Lower lobe of right lung (tissue), 2 donors: ENCODE measurements at places on chromosomes 11 and 22. TPM values are rescaled to one million over a fixed set of nuclear protein-coding genes. Genes with fewer than 3 reads are reported as not detected.

- DNase-seq: no peak
Observed at GRCh38 chr11:112785149-112785548, 176.1 kb upstream of the NCAM1 start.

DNA sequence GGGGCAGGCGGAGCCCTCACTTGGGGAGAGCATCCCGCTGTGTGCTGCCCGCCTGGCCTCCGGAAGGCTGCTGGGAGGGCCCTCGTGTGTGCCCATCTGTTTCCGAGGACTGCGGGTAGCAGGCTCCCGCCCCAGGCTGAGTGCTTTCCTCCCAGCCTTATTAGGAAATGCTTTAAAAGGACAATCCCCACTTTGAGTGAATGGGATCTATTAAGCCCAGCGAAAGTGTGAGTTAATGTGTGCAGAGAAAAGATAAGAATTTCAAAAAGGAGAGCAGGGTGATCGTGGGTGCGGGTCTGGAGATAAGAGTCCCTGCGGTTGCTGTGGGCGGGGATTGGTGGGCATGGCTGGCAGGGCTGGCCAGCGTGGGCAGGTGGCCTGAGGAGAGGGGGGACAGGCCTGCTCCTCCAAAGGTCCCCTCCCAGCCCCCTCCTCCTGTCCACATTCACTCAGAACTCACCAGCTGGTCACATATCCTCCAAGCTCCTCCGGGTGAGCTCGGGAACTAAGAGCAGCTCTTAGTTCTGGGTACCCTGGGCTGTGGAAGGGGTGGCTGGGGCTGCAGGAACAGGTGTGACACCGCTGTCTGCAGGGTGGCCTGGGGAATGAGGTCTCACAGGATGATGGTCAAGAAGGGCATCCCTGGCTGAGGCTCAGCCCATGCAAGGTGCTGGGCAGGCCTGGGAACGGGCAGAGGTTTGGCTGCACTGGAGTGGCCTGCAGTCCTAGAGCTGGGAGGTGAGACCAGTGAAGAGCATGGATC lies 1260.3 kb downstream of the BRD1 start:
- DNase-seq: peak; percentile 28

DNA sequence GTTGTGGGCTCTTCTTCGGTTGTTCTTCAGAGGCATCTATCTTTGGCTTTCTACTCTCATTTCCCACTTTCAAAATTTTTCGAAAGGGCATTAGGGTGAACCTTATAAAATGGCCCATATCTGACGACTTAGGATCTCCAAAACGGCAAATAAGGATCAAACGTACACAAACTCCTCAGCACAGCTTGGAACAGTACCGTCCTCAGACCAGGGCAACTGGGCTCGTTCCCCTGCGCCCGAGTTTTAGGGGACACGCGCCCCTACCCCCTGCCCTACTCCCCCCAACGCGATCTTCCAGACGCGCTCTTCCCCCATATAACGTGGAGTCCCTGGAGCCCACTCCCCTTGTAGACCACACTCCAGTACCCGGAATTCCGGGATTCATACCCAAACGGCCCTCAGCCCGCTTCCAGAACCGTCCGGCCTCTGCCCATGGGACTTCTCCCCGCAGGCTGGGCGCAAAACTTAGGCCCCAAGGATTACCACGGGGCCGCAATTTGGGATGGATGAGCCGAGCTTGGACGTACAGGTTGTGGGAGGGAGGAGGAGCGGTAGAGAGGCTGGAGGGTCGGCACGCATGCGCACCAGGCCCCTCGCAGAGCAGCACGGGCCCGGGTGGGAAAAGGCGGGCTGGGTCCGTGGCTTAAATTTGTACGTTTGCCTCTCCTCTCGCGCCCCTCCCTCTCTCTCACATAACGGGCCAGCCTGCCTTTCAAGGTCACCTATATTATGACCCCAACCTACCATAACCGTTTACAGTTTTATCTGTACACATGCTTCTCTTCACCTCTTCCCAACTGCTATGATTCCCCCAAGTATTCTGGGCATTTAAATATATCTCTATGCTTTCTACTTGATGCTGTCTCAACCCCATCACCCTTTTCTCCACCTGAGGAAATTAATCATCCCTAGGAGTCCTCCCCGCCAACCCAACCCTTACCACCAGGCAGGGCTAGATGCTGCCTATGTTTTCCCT lies 3.4 kb downstream of the CCDC89 start:
- peak; percentile 80 for DNase-seq

DNA sequence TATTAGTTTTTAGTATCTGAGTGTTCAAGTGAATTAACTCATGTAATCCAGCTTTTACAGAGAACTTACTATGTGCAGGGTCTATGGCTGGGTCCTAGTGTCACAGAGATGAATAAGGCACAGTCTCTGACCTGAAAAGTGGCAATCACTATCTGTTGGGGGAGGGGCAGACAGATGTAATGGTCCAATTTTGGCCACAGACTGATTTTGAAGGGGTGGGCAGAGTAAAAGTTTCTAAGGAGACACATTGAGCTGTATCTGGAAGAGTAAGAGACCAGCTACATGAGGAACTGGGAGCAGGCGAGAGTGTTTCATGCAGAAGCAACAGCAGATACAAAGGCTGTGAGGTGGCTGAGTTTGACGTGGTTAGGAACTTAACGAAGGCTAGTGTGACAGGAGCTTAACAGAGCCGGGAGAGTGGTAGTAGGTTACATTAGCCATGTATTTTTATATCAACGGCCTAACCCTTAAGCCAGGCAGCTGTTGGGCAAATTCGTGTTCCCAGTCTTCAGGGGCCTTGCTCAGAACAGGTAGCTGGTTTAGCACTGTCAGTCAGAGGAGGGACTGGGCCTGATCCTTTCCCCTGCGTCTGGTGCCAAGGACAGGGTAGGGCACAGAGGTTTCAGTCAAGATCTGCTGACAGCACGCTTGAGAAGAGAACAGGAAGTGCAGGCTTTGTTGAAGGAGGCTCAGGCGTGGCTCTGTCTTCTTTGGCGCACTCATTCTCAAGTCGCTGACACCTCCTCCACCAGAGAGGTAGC lies 1.4 kb upstream of the STIM1 start:
- DNase-seq: peak; percentile 57

GGT1 gene
- 65.1 TPM for total RNA-seq

GRCh38 chr22:20979940-20980453 lies 2.1 kb upstream of the LZTR1 start:
- DNase-seq: no peak

PKP3 gene
- 23.1 TPM for total RNA-seq

GRCh38 chr11:70226967-70227366 lies 23.9 kb downstream of the FADD start:
- peak; percentile 44 for DNase-seq

DNA sequence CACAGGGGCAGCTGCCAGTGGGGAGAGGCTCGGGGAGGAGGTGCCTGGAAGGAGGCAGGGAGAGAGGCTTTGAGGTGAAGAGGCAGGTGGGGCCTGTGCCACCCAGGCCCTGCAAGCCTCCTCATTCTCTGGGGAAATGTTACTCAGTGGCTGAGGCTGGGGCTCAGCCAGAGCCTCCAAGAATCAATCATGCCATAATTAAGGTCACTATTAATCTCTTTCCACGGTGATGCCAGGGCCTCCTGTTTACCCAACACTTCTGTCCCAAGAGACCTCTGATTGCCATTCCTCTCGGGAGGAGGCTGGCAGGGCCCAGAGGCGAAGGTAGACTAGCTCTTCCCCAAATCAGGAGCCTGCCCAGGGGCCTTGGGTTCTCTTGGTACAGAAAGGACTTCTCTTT lies 38.4 kb downstream of the GDPD5 start:
- no peak for DNase-seq

DNA sequence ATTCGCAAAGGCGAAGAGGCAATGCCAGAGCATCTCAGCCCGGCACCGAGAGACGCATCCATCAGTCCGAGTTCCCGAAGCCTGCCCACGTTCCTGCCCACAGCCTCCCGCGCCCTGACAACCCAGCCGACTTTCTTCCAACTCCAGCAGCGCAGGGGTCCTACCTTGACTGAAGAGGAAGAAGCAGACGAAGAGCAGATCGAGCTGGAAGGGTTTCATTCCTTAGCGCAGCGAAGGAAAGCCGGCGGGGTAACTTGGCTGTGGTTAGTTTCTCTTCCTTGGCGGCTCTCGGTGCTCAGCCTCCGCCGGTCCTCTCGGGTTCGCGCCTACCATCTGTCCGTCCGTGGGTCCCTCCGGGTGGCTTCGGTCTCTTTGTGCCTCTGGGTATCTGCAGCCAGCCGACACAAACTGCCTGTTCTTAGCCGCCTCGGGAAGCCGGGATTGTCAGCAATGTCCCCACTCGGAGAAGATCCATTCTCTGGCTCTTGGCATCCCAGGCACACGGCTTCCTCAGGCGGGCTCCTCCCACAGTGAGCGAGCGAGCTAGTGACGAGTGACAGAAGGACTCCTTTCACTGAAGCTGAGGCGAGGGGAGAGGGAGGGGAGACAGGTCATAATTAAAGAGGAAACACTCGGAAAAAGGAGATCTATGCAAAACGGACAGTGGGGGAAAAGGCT lies at the start of gene KIRREL3:
KIRREL3 (minus strand) TSS at position 480 of the 678 bp plus-strand sequence.
- no peak for DNase-seq

GRCh38 chr11:63459586-63459985 lies 31.4 kb downstream of the PLAAT5 start:
- DNase-seq: no peak

GRCh38 chr11:96188243-96189006 lies 154.6 kb downstream of the MAML2 start:
- no peak for DNase-seq

DNA sequence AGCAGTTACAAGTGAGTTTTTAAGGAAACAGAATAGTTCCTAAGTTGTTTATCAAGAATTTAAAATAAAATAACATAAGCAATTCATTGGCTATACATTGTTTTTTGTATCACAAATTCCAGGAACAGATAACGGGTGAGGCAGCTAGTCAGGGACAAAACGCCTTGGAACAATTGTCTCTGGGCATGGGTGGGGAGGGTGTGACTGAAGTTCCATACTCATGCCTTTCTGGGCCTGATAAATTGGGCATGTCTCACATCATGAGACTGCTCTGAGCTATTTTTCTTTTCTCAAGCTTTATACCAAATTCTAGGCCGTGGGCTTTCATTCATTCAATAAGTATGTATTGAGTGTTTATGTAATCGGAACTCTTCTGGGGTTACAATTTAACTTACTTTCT lies 21.6 kb downstream of the FOLR3 start:
- DNase-seq: no peak

DNA sequence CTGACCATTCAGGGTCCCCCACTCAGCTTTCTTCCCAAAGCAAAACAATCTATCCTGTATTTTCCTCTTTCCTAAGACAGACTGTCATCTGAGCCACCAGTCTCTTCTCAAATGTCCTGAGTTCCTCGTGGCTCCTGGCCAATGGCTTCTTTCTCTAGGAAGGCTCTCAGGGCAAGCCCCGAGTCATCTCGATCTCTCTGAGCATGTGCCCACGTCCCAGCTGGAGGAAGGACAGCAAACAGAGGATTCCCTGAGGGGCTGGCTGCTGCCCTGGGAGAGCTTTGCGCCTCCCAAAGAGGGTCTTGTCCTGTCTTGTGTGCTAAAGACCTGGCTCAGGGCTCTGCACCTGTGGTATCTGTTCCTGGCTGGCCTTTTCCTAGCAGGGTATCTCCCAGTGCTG lies 8.3 kb downstream of the SLC37A2 start:
- peak; percentile 39 for DNase-seq

C22orf31 gene
- total RNA-seq: not detected

ADM2 gene
- total RNA-seq: 1.5 TPM

GRCh38 chr22:44424867-44425693 lies 73.0 kb downstream of the RTL6 start:
- no peak for DNase-seq

DNA sequence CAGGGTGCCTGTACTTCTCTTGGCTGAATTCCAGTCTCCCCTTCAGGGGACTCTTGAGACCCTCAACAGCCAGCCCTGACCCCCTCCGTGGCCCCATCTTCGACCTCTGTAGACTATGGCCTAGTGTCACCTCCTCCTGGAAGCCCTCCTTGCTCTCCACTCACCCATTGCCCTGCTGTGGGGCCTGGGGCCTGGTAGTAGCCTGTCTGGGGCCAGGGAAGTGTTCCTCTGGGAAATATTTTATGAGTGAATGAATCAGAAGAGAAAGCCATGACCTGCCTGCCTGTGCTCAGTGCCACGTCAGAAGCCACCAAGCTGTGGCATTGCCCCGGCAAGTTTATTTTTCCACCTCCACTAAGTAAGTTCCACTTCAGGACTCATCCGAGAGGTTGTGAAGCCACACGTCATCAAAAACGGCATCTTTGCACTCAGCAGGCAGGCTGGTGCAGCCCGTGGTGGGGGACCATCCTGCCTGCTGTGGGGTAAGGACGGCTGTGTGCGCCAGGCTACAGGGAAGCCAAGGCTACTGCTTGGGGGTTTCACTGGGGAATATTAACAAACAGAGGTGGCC lies 59.6 kb upstream of the PPARA start:
- DNase-seq: peak; percentile 19
